ENCODE measurements at places on chromosomes 1 and 21.
A peak's percentile ranks its signal among the peaks of the same experiment; 100 is the strongest.

GRCh38 chr1:21616372-21616771 lies 52.8 kb downstream of the RAP1GAP start:
- DNase-seq = no peak

DNA sequence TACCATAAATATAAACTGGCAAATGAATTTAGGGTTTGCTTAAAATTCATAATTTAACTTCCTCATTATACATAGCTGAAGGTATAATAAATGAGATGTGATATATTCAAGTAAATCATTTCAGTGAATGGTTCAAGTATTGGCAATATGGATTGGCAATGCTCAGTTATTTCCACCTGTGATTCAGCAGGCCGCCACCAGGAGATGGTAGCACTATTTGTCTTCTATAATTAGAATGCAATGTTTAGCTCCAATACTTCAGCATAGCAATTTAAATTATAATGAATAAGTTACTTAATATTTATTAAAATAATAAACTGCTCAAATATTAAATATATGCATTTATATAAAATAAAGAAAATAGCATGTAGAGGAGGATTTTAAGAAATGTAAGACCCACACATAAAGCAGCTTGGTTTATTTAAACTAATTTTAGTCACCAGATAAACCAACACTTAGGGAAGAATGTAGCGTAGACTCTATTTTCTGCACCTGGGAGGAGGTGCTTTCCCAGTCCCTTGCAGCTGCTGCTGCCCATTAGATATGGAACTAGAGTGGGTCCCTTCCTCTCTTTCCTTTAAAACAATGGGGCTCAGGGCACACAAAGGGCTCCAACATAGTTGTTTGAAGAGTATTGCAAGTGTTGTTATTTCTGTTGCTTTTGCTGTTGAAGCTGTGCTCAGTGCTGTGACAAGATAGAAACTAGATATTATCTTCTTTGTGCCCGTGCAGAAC lies 62.1 kb downstream of the PLPPR4 start:
- DNase-seq = no peak

GRCh38 chr1:193568512-193568911 lies 382.1 kb upstream of the B3GALT2 start:
- no peak for DNase-seq

GRCh38 chr1:203059485-203059884 lies 26.3 kb downstream of the MYOG start:
- DNase-seq = no peak

DNA sequence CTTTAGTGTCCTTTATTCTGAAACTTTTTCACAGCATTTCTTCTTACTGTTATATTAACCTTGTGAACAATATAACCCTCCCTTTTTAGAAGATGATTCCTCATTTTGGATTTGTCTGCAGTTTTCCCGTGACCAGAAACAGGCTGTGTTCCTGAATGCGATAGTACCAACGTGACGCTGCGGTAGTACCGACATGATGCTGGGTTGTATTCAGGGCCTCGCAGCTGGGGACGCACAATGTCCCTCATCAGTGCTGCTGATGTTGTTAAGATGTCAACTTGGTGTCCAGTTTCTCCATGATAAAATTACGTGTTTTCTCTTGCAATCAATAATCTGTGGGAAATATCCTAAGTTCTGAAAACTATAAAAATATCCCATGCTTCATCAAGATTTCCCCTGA lies 761.4 kb upstream of the TPTE start:
- no peak for DNase-seq

GRCh38 chr1:171794085-171794484 lies 12.6 kb downstream of the METTL13 start:
- DNase-seq = no peak

- peak; percentile 91 for DNase-seq
These were observed 1.5 kb upstream of the CRABP2 start for GRCh38 chr1:156706657-156707416.
